ENCODE measurements at places on chromosomes 2 and 18.

DNA sequence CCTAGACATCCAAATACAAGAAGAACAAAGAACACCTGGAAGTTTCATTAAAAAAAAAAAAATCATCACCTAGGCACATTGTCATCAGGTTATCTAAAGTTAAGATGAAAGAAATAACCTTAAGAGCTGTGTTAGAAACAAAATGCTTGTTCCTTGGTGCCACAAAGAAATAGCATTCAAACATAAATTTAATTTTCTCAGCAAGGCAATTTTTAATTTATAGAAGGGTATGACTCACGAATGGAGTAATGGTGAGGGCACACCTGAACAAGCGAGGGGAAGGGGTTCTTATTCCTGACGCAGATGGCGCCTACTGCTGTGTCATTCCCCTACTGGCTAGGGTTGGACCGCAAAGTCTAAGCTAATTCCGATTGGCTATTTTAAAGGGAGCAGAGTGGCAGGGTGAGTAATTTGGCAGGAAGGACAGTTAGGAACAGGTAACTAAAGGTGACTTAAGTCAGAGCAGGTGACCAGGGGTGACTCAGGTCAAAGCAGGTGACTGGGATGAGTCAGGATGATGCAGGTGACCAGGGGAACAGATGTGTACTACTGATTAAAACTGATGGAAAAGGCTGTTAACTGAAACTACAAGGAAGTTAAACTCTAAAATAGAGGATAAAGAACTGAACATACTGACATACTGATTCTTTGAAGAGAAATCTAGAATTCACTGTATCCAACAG lies 30.0 kb upstream of the TWSG1 start:
- DNase-seq: no peak

DNA sequence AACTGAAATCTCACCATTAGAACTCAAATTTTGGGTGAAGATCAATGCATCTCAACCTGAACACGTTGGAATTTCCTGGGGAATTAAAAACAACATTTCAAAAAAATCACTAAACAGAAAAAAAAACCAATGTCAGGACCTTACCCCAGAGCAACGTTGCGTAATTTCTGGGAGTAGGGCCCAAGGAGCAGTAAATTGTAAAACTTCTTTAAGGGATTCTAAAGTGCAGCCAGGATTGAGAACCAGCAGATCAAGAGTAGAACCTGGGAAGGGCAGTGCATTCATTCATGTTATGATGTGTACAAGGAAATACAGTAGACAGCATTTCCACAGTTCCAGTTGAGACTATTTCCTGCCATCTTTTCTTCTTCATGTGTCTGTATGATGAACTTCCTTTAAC lies 56.9 kb downstream of the RHBDD1 start:
- peak; percentile 34 for DNase-seq

DNA sequence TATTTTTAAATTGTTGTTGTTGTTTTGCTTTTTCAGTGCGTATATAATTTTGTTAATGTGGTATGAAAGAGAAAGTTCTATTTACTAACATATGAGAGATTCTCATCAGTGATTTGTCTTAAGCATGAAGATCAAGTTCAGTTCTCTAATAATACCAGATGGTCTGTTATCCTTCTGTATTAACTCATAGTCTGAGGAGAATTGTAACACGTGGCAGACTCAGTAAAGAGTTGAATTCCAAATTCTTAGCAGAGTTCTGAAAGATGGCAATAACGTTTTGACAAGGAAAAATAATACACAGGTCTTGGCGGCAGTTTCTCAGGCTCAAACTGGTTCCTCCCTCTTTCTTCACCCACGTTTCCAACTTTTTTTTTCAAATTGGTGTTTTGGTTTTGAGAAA lies 17.2 kb upstream of the COL3A1 start:
- DNase-seq: peak; percentile 18

DNA sequence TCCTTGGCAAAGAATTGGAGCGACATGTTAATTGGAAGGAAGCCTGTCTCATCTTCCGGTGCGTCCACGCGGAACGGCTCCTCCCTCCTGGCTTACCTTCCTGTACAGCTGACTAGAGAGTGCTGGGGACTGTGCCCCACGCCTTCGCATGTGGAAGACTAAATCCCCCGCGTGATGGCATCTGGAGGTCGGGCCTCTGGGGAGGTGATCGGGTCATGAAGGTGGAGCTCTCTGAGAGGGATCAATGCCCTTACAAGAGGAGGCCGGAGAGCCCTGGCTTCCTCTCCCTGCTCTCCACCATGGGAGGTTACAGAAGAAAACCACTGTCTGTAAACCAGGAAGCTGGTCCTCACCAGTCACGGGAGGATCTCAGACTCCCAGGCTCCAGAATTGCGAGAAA lies 104.1 kb upstream of the OTOS start:
- no peak for DNase-seq

DNA sequence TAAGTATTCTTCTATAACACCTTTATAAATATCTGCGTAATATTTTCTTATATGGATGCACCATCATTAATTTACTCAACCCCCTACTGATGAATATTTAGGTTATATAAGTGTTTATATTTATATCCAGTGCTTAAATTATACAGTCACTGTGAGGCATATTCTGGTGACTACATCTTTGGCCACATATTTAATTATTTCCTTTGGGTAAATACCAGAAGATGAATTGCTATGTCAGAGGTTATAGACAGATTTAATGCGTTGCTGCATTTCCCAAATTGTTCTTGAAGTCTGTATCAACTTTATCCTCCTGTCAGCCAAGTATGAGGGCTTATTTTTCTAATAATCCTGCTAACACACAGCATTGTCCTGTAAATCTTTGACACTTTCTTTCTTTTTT lies 18.7 kb downstream of the DYSF start:
- DNase-seq: no peak
